Activated B cell treated with CpG ODN at 0.5 μM for 24 hours (primary cell): ENCODE measurements at places on chromosomes 3 and 15. TPM values are rescaled to one million over a fixed set of nuclear protein-coding genes. Genes with fewer than 3 reads are reported as not detected.

GRCh38 chr3:37855363-37855970, 6.2 kb upstream of the CTDSPL start:
- no peaks in the 10 kb centered on the region for H3K36me3 ChIP-seq
- H3K4me1 ChIP-seq = peaks cover 3% of the 10 kb centered on the region
- H3K4me3 ChIP-seq = no peak overlapping the region
- peak; percentile 52 for DNase-seq

- DNase-seq = no peak
- H3K27me3 ChIP-seq = peaks cover 27% of the 10 kb centered on the region
- no peaks in the 10 kb centered on the region for H3K36me3 ChIP-seq
- H3K4me3 ChIP-seq = no peak overlapping the region
- H3K27ac ChIP-seq = no peak overlapping the region
- H3K4me1 ChIP-seq = no peaks in the 10 kb centered on the region
Observed at GRCh38 chr15:88738796-88739195, 64.4 kb upstream of the ACAN start.

- peaks cover 35% of the 10 kb centered on the region for H3K36me3 ChIP-seq
Observed at GRCh38 chr3:143011705-143012104, 10.3 kb downstream of the U2SURP start.

GRCh38 chr3:33855884-33856546, 57.6 kb downstream of the PDCD6IP start:
- peaks cover 72% of the 10 kb centered on the region for H3K36me3 ChIP-seq
- peak overlapping the region; percentile 27 for H3K27ac ChIP-seq
- no peaks in the 10 kb centered on the region for H3K27me3 ChIP-seq
- peaks cover 3% of the 10 kb centered on the region for H3K4me1 ChIP-seq
- H3K4me3 ChIP-seq = no peak overlapping the region
- no peak for DNase-seq

GRCh38 chr15:38650936-38651327, 86.3 kb upstream of the RASGRP1 start:
- no peaks in the 10 kb centered on the region for H3K27me3 ChIP-seq
- H3K36me3 ChIP-seq = no peaks in the 10 kb centered on the region
- peak overlapping the region; percentile 72 for H3K4me3 ChIP-seq
- H3K27ac ChIP-seq = peak overlapping the region; percentile 89
- DNase-seq = no peak

ASB14 gene
- total RNA-seq = not detected in 2 replicates

DNA sequence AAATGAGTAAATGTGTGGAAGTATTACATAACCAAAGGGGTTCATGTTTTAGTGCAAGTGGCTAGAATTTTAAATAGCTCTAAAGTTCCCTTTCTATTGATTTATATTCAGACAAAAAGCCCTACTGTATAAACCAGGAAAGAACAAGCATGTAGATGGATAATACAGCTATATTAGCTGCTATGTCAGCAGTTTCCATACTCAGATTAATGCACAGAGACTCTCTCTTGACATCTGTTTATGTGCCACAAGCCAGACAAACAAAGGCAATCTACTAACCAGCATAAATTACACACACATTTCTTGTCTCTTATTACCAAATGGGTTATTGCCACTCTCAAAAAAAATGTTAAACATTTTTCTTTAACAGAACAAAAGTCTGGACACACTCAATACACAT, 760.1 kb upstream of the NECTIN3 start:
- no peak for DNase-seq
- no peaks in the 10 kb centered on the region for H3K4me1 ChIP-seq
- no peaks in the 10 kb centered on the region for H3K27me3 ChIP-seq
- no peak overlapping the region for H3K27ac ChIP-seq

TMEM158 gene
- total RNA-seq = 0.13 TPM in 1 of 2 replicates, not detected in the other

DNA sequence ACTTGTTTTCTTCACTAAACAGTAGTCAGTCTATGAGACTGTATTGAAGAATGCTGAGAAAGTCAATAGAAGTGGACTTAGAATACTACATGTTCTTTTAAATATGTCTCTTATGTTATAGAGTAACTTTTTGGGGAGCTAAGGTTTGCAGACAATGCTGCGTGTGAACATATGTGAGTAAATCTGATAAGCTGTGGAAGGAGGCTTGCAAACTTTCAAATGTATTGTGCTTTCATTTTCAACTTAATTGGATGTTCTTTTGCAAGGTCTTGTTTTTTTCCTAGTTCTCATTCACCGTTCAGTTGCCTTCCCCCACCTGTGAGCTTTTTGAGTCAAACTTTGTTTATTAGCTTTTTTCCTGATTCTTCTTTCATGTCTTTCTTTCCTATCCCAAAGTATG, 176.2 kb downstream of the LPP start:
- peak overlapping the region; percentile 7 for H3K27ac ChIP-seq
- DNase-seq = no peak
- H3K36me3 ChIP-seq = peaks cover 5% of the 10 kb centered on the region
- H3K27me3 ChIP-seq = no peaks in the 10 kb centered on the region
- H3K4me3 ChIP-seq = peak overlapping the region; percentile 4

C3orf80 gene
- total RNA-seq = not detected in 2 replicates

LRTM1 gene
- not detected in 2 replicates for total RNA-seq

DNA sequence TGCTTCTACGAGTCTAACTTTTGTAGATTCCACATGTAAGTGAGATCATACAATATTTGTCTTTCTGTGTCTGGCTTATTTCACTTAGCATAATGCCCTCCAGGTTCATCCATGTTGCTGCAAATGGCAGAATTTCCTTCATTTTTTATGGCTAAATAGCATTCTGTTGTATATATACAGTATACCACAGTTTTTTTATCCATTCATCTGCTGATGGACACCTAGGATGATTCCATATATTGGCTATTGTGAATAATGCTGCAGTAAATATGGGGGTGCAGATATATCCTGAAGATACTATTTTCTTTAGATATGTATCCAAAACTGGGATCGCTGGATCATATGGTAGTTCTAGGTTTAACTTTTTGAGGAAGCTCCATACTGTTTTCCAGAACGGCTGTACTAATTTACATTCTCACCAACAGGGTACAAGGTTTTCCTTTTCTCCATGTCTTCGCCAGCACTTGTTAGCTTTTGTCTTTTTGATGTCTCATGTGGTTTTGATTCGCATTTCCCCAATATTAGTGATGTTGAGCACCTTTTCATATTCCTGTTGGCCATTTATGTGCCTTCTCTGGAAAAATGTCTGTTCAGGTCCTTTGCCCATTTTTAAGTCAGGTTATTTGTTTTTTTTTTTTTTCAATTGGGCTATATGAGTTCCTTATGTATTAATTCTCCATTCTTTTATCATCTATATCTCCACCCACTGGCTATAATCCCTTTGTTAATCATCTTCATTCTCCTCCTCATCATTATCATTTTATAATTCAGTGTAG, 26.9 kb downstream of the CHCHD4 start:
- H3K27me3 ChIP-seq = peaks cover 48% of the 10 kb centered on the region
- no peak overlapping the region for H3K4me3 ChIP-seq
- DNase-seq = no peak
- no peaks in the 10 kb centered on the region for H3K4me1 ChIP-seq

APBA2 gene
- not detected in 2 replicates for total RNA-seq

- peaks cover 2% of the 10 kb centered on the region for H3K27me3 ChIP-seq
- no peak overlapping the region for H3K4me3 ChIP-seq
- no peaks in the 10 kb centered on the region for H3K36me3 ChIP-seq
- DNase-seq = no peak
Observed at GRCh38 chr3:165206454-165207266, 10.5 kb upstream of the SLITRK3 start.

DNA sequence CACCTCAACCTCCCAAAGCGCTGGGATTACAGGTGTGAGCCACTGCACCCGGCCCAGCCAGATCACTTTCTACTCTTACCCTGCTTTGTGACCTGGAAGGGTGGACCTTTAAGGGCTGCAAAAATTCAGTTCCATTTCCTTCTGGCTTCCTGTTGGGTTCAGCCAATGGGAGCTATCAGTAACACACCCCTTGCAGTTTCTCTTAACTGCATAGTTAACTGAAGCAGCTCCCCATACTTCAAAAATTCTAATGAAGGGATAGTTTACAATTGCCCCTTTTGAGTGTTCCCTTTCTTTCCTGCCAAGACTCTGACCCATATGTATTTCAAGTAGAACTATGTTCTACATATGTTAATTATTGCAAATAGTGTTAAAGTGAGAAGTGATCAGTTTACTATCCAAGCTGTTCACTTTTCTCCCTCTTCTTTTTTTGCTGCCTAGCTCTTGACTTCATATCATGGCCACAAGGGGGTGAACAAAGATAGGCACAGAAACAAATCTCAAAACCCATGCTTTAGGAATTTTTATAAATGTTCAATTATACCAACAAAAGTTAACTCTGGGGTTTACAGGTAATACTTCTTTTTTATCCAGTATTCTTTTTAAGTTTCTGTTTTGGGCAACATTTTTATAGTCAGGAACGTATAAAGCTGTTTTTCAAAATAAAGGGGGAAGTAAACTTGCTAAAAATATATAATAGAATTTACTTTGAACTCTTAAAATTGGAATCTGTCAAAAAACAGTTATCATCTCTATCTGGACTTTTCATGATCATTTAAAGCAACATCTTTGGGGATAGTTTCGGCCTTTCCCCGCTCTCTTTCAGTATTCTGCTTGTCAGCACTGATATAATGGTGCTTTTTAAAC, 8.1 kb downstream of the PGBD4 start:
- no peaks in the 10 kb centered on the region for H3K4me1 ChIP-seq
- peaks cover 1% of the 10 kb centered on the region for H3K36me3 ChIP-seq
- H3K27me3 ChIP-seq = no peaks in the 10 kb centered on the region
- no peak overlapping the region for H3K4me3 ChIP-seq

DNA sequence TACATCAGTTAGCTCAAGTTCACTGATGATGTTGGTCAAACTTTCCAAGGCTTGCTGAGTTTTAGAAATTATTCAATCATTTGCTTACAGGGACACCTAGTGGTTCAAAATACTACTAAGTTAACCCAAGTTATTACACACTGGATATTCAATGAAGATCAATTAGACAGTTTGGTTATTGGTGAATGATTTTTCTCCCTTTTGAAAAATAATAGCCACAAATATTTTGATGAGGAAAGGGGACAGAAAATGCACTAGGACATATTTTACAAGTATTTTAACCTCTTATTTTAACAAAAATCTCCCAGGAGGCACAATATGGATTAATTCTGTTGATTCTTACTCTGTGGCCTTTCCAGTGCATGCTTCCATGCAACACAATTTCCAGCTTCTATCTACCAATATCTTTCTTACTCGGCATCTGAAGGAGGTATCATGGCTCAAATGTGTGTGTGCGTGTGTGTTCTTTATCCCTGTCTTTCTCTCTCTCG, 20.1 kb upstream of the GOLGA6L2 start:
- no peaks in the 10 kb centered on the region for H3K4me1 ChIP-seq
- DNase-seq = no peak
- H3K4me3 ChIP-seq = no peak overlapping the region
- H3K36me3 ChIP-seq = no peaks in the 10 kb centered on the region

GOLGA6D gene
- not detected in 2 replicates for total RNA-seq

TMEM45A gene
- total RNA-seq = 0.10 and 0.13 TPM in 2 replicates

SLC28A2 gene
- not detected in 2 replicates for total RNA-seq

DNA sequence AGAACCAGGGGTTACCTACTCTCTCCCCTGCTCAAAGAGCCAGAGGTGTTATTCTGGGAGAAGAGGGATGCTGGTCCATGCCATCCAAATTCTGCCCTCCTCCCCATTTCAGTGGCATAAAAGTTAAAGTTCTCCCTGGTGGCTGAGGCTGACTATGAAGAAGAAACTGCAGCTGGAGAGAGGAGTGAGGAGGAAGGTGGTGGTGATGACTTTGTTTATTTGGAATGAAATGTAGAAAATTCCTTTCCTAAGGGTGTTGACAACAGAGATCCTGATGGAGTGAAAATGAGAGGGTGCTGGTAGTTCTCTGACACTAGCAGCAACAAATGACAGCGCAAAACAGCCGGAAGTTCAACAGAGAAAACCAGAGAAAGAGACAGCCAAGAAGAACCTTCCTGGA, 100.4 kb downstream of the PCCB start:
- H3K27me3 ChIP-seq = no peaks in the 10 kb centered on the region
- peaks cover 3% of the 10 kb centered on the region for H3K4me1 ChIP-seq
- peaks cover 40% of the 10 kb centered on the region for H3K36me3 ChIP-seq

GRCh38 chr3:122947738-122948137, 79.8 kb downstream of the SEMA5B start:
- H3K4me1 ChIP-seq = peaks cover 31% of the 10 kb centered on the region
- no peak overlapping the region for H3K4me3 ChIP-seq
- DNase-seq = no peak
- H3K36me3 ChIP-seq = no peaks in the 10 kb centered on the region
- H3K27me3 ChIP-seq = no peaks in the 10 kb centered on the region
- no peak overlapping the region for H3K27ac ChIP-seq

LRRC28 gene
- total RNA-seq = 20.1 and 21.2 TPM in 2 replicates

DNAJA4 gene
- total RNA-seq = 18.8 and 22.3 TPM in 2 replicates

- H3K27me3 ChIP-seq = no peaks in the 10 kb centered on the region
- no peak overlapping the region for H3K4me3 ChIP-seq
- H3K27ac ChIP-seq = no peak overlapping the region
Observed at GRCh38 chr3:26838026-26838425, 215.5 kb downstream of the LRRC3B start.

TOPBP1 gene
- total RNA-seq = 45.8 and 49.9 TPM in 2 replicates

DNA sequence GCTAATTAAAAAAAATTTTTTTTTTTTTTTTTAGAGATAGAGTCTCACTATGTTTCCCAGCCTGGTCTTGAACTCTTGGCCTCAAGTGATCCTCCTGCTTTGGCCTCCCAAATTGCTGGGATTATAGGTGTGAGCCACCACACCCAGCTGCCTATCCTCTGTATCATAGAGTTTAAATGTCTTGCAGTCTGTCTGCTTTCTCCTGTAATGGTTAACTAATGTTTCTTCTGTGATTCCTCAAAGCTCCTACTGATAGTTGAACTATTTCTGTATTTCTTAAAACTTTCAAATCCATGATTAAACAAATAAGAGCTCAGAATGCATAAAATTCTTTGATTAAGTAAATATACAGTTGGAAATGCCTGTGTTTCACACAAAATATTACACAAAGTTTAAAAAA, 115.4 kb upstream of the TPM1 start:
- DNase-seq = no peak
- H3K4me3 ChIP-seq = no peak overlapping the region
- no peak overlapping the region for H3K27ac ChIP-seq

- peaks cover 92% of the 10 kb centered on the region for H3K4me1 ChIP-seq
- peaks cover 46% of the 10 kb centered on the region for H3K36me3 ChIP-seq
- H3K27ac ChIP-seq = peak overlapping the region; percentile 95
- no peaks in the 10 kb centered on the region for H3K27me3 ChIP-seq
- no peak for DNase-seq
- H3K4me3 ChIP-seq = peak overlapping the region; percentile 77
Observed at GRCh38 chr15:78170848-78171773, 21.9 kb downstream of the IDH3A start.

DNA sequence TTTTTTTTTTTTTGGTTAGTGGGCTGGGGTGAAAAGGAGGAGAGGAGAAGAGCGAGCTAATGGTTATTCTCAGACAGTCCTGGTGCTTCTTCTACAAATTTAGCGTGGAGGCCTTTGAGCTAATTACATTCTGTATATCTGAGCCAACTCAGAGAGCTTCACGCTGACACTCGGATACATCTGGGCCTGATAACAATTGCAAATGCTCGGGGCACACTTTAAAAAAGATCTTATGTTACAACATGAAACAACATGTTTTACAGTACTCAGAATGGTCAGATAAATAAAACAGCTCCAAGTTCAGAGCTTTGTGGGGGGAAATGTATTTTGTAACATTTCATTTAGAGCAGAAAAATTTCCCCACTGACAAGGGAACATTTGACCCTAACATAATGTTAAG, 966.9 kb upstream of the NR2F2 start:
- H3K36me3 ChIP-seq = no peaks in the 10 kb centered on the region
- H3K4me1 ChIP-seq = no peaks in the 10 kb centered on the region
- H3K27me3 ChIP-seq = no peaks in the 10 kb centered on the region
- H3K27ac ChIP-seq = no peak overlapping the region
- H3K4me3 ChIP-seq = no peak overlapping the region

MLF1 gene
- not detected in 2 replicates for total RNA-seq

CASR gene
- 0.02 TPM in 1 of 2 replicates, not detected in the other for total RNA-seq
